CD4-positive, alpha-beta T cell treated with Interleukin-17A for 4 hours (primary cell): ENCODE measurements at places on chromosomes 1 and 21.

DNA sequence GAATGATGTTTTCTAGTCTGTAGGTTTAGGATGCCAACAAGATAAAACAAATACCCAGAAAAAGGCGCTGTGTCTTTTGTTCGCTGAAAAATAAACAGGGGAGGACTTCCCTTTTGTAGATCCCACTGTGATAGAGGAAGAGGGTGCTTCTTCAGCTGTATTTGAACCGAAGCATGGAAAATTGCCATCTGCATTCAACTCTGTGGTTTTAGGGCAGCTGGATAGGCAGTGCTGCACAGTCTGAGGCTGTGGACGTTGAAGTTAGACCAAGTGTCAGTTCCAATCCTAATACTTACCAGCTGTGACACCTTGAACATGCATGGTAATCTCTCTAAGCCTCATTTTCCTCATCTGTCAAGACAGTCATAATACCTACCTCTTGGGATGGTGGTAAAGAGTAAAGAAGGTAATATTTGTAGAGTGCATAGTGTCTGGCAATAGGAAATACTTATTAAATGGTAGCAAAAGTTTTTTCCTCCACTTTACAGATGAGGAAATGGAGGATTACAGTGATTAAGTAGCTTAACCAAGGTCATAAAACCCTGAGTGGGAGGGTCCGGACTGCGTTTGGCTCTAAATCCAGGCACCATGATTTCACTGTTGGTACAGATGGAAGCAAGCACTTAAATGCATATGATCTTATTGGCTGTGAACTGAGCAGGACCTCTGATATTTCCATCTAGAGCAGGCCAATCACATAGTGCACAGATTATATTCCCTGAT is 48.5 kb downstream of the UTP25 start:
- DNase-seq, result no peak

- DNase-seq, result no peak
Measured at GRCh38 chr1:225343618-225344017, 84.2 kb downstream of the LBR start.

DNA sequence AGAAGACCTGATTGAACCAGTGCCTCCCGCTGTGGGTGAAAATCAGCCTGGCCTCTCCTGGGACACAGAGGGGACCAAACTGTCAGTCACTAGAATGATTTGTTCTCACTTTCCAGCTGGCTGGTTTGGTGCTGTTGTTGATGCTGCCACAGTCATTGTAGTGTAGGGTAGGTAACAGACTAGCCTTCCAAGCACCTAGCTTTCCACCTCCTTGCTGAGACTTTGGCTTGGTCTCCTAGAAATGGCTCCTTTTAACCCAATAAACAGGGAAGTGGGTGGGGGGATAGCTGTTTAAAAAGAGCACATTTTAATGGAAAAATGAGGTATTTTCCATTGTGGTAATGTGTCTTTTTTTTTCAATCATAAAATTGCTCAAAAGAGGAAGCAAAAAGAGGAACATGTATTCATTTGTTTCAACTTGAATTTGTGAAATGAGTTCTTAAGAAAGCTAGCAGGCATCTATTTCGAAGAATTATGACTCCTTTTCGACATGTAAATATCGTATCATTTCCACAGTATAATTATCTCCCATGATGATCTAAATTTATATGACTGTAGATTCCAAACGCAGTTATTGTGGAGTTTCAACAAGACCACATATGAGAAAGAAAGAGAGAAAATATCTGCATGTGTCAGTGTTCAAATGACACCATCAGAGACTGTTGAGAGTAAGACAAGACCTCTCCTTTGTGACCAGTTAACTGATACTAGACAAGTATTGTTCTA is 190.1 kb downstream of the HLX start:
- no peak for DNase-seq

- no peak for DNase-seq
Measured at GRCh38 chr1:184082541-184083415, 31.2 kb downstream of the TSEN15 start.

DNA sequence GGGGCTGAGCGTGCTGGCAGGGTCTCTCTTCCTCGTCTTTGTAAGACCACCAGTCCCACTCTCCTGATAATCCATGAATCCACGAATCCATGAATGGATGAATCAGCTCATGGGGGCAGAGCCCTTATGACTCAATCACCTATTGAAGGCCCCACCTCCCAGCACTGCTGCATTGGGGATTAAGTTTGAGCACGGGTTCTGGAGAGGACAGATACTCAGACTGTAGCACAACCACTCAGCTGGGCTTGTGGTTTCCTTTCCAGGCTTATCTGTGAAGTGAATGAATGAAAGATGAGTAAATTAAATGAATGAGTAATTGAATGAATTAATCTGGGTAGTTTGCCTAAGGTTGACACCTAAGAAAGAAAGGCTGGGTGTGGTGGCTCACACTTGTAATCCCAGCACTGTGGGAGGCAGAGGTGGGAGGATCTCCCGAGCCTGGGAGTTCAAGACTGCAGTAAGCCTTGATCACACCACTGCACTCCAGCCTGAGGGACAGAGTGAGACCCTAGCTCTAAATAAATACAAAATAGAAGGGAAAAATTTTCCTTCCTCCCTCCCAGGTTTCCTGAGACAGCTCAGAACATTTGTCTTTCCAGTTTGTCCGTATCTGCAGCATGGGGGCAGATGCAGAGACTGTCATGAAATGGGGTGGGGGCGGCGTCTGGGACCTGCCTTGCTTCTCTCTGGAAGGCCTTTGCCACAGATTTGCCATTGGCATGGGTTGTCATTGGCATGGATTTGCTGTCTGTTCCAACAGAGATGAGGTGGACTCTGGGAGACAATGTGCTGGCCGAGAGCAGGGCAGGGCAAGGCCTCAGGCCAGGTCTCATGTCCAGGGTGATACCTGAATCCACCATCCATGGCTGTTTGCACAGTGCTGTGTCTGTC is 187.7 kb upstream of the C1orf174 start:
- no peak for DNase-seq

DNA sequence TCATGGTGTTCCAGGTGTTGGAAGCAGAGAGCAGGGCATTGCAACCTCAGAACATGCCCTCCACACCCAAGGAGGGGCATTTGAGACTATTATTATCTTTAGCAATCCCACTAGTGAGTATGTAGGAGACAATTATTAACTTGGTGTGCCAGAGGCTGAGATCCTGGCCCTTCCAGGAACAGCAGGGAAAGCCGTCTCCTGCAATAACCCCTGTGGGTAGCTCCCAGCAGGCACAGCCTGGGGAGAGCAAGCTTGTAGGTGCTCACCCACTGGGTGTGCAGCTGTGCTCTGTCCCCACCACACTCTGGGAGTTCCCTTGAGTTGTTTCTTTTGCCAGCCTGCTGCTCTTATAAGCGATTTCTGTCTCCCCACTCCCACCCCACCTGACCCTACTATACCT is 10.3 kb downstream of the CFAP107 start:
- no peak for DNase-seq

DNA sequence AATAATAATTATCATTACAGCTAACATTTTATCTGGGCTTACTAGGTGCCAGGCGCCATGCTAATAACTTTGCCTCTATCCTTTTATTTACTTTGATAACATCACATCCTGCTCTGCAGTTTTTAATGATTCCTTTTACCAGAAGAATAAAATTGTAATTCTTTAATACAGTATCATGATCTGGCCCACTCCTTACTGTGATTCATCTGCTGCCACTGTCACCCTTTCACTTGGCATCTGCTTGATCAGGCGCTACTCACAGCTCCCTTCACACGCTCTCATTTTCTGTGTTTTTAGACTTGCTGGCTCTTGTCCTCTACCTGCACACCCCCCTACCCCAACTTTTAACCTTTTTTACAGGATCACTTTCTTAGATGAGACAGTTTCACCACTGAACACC is 167.5 kb downstream of the NTMT2 start:
- no peak for DNase-seq

DNA sequence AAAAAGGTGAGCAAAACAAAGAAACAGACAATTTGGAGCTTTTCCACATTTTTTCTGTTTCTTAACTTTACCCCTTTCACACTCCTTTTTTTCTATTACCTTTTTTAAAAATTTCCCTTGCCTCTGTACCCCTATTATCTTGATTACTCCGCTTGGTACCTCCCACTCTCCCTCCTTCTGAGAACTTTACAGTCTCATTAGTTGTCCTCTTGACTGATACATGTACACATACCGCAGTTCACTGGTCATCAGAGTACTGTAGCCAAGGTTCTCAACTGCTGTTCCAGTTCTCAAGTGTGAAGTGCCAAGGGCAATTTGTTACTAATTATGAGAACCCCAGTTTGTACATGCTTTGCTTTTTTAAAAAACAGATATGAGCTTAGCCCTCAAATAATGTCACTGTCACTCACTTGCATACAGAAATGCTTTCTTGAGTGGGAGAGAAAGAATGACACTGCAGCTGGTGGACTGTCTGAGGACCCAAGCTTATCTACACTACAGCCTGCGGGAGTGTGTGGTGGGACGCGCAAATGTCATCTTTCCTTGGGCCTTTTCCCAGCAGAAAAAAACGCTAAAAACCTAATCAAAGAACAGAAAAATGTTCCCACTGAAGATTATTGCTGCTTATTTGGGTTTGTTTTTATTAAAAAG is 160.8 kb downstream of the DISP1 start:
- no peak for DNase-seq

GRCh38 chr1:43184995-43185394 is 12.9 kb downstream of the CFAP57 start:
- no peak for DNase-seq

DNA sequence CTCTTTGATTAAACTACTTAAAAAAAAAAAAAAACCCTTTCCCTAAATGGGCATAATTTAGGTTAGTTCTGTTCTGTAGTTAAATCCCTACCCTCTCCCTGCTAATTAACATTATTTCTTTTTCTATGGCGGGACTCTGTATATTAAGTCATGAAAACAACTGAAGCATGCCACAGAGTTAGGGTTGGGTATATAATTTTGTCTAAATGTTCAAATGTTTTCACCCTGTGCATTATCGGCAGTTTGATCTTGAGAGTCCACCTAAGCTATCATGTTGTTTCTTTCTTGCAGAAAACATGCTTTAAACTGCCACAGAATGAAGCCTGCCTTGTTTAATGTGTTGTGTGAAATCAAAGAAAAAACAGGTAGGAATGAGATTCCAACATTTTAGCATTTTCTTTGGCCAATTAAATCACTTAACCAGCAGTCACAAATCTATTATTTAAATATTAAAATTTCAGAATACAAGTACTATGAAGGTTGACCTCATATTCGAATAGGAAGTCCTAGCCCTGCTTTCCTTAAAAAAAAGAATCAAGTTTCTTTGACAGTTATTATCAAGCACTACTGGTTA is 4.0 kb downstream of the PBX1 start:
- DNase-seq, result no peak

DNA sequence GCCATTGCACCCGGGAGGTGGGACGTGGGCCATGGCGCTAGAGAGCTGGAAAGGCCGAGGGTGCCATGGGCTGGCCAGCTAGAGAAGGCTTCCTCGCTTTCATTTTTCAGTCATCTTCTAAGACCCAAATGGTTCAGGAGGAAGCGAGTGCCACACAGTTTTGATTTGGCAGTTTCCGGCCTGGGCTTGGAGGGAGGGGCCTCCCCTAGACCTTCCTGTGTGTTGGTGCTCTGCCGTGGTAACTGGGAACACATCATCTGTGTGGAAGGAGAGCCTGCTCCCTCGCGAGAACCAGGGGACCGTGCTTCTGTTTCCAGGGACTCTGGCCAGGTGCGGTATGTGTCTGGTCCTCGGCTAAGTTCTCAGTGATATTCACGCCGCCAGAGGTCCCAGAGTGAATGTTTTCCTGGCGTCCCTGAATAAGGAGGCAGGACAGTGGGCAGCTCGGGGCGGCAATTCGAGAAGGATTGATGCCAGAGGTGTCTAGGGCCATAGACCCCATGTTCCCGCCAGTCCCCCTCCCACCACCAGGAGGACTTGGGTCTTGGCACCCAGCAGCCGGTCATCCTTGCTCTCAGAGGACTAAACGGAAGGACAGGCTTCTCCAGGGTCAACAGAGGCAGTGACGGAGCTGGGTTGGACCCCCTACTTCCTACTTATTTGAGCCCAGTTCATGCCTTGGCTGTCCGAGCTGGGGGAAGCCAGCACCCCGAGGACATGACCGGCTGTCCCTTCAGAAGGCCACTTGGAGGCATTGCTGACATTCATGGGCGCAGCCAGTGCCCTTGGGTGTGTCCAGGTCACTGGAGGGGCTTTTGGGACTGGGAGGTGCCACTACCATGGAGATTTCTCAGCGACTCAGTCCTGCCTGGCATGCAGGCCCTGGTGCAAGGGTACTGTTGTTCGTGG is 2.7 kb upstream of the NPHP4 start:
- DNase-seq, result peak; percentile 81

DNA sequence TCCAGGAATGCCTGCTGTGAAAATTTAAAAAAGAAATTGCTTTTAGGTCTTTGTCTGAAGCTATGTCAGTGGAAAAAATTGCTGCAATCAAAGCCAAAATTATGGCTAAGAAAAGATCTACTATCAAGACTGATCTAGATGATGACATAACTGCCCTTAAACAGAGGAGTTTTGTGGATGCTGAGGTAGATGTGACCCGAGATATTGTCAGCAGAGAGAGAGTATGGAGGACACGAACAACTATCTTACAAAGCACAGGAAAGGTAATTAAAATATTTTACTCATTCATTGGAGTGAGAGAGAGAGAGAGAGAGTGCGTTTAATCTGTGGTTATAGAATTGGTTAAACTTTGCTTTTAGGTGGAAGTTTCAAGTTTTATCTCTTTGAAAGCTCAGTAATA is 20.0 kb downstream of the CDC73 start:
- DNase-seq, result no peak

- no peak for DNase-seq
Measured at GRCh38 chr1:226332947-226333346, 24.0 kb upstream of the LIN9 start.

DNA sequence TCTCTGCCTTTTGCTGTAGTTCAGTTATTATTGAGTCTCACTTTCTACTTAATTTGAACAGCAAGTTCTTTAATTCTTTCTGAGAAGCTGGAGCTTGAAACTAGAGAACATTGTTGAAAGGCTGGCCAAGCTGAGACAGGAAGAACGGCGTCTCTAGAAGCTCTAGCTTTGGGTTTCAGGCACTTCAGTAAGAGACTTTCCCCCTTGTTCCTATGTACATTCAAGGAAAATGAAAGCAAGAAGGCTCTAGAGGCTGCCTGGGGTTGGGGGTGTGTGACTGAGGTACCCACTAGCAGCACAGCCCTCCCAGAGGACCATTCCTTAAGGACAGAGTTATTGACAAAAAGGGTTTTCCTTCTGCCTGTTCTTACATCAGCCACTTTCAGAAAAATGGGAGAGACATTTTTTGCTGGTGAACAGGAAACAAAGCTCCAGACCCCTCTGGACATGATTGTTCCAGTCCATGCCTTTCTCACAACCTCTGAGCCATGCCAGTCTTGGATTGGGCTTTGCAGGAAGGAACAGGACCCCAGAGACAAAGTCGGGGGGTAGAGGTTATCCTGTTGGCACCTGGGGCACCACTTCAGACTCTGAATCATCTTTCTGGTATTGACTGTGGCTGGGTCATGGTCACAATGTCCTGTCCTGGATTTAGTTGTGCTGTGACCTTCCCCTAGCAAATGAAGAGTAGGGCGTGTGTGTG is 63.1 kb downstream of the LAMC2 start:
- no peak for DNase-seq

DNA sequence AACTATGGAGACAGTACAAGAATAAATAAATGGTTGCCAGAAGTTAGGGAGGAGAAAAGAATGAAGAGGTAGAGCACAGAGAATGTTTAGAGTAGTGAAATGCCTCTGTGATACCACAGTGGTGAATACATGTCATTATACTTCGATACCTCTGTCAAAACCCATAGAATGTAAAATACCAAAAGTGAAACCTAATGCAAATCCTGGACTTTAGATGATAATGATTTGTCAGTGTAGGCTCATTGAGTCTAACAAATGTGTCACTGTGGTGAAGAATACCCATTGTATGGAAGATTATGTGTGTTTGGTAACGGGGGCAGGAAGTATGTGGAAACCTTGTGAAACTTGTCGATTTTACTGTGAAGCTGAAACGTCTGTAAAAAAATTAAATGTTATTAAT is 1106.5 kb upstream of the TMPRSS15 start:
- no peak for DNase-seq
